ENCODE measurements at places on chromosomes 4 and X.

GRCh38 chr4:102627831-102628523 lies 126.8 kb downstream of the NFKB1 start:
- DNase-seq, result no peak

DNA sequence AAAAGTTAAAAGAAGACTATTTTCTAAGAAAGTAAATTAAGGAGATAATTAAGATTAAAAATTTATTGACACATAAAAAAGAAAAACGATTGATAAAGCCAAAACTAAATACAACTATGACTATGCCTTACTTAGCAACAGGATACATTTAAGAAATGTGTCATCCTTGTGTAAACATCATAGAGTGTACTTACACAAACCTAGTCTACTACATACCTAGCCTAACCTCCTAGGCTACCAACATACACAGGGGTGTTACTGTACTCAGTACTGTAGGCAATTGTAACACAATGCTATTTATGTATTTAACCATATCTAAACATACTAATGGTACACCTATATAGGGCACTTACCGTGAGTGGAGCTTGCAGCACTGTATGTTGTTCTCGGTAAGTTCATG lies 108.3 kb downstream of the ANXA10 start:
- DNase-seq, result no peak

- peak; percentile 40 for DNase-seq
These were observed 13.9 kb downstream of the SCARB2 start for GRCh38 chr4:76199664-76200211.

- no peak for DNase-seq
These were observed 98.9 kb downstream of the SLC39A8 start for GRCh38 chr4:102246416-102246815.

- no peak for DNase-seq
These were observed 62.2 kb downstream of the TIGD2 start for GRCh38 chr4:89173336-89174090.

GRCh38 chrX:12984603-12985319 lies 9.9 kb downstream of the TMSB4X start:
- DNase-seq, result no peak

DNA sequence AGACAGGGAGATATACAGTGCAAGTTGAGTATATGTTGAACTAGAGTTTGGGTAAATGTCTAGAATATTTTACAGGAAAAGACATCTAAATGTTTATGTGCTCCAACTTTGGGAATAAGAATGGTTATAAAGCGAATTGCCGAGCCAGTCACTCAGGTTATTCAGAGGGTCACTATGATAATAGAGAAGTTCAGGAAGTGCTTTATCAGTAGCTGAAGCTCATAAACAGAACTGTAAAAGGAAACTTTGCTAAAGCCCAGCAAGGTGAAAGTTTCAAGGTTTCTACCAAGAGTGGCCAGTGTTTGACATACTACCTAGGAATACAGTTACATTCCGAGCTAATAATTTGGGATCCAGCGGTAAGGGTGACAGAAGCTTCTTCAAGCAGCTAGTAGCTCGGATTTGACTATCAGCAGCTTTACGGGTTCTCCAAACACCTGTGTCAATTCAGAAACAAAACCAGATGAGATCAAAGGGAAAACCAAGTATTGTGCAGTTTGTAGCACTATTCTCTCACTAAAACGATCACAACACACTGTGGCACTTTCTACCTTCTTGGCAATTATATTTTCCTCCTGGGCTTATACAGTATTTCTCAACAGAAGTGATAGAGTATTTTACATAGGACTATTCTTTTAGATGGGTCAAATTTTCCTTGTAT lies 17.2 kb upstream of the BCLAF3 start:
- no peak for DNase-seq
